ENCODE measurements at places on chromosomes 5 and 9.

DNA sequence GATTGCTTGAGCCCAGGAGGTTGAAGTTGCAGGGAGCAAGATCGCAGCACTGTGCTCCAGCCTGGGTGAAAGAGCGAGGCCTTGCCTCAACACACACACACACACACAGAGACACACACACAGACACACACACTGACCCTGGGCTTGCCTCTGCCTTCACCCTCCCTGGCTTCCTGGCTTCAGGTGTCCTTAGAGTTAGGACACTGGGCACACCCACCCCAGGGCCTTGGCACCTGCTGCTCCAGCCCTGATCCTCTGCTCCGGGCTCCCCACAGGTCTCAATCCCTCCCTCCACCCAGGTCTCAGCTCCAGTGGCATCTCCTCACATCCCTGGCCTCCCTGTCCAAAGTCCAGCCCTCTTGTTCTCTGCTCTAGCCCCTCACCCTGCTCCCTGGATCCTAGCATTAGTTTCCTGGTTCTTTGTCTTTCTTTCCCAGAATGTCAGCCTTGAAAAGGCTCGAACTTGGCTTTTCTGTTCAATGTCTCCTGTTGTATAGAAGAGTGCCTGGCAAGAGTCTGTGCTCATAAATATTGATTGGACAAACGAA lies 212.9 kb downstream of the C9orf50 start:
- DNase-seq: no peak

DNA sequence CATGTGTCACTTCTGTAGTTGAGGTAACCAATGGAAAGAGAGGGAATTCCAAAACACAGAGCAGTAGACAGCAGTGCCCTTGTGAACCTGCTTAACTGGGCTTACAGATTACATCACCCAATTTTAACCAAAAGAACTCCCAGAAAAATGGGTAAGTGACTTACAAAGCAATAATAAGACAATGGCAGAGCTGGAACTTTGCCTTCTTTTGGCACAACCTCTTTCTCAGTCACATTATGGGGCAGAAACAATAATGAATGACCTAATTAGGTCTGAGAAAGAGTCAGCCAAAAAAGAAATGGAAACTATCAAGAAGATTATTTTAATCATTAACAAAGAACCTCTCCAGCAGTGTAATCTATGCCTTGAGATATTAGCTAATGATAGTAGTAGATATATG lies 146.5 kb downstream of the SPATA31D1 start:
- DNase-seq: no peak

DNA sequence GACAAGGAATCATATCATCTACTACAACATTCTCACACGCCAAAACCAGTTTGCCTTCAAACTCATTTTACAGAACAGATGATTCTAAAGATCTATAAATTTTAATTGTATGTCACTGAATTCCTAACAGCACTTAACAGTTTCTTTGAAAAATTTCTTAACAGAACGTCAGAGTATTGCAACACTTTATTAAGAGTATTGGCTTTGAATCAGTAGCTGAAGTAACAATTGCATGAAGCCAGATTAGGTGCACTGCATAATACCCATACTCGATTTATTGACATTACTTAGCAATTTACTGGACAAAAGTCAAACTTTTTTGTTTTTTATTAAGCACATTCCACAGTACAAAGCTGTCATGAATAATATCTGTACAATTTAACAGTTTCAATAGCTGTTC lies 75.8 kb downstream of the SMIM23 start:
- DNase-seq: no peak

GRCh38 chr5:177995691-177996595 lies at the start of gene PROP1:
PROP1 (minus strand) TSS chr5:177996242; CDS start chr5:177995933, 309 bp downstream.
- DNase-seq: no peak

GRCh38 chr9:110583237-110583636 lies 3.7 kb upstream of the SVEP1 start:
- no peak for DNase-seq

DNA sequence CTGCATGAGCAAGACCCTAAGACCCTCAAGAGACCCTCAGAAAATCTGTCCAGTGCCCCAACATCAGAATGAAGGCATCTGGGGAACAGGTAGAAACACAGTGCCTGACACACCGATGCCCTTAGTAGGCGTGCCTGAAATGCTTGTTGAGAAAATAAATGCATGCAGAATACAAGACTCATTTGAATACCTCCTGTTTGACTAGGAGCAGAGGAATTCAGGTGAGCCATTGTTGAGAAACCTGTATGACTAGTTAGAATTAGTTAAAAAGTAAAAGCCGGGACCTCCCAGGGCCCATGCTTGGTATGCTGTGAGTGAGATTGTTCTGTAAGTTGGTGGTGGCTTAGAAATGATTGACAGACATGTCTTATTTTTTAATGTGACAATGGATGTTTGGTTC lies 55.0 kb downstream of the WWC1 start:
- DNase-seq: no peak

DNA sequence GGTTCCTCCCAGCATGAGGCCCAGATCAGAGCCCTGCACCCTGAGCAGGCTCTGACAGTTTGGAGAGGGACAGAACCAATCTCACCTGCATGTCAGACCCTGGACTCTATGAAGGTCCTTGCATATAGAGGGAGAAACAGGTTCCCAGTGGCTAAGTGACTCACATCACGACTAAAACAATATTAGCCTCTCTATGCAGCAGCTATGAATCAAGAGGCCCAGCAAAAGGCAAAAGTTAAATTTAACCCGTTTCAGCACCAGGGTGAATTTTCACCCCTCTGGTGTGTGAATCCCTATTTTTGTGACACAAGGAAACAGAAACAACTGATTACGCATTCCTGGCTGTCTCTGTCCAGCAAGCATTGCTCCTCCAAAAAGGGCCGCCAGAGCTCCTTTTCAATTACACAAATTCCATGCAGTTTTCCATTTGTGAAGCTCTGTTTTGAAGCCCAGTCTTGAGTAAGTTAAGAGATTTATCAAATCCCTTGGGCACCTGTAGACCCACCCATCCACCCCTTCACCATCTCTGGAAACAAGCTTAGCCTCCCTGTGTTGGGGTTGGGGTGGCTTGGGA lies 136.6 kb downstream of the GABBR2 start:
- no peak for DNase-seq

DNA sequence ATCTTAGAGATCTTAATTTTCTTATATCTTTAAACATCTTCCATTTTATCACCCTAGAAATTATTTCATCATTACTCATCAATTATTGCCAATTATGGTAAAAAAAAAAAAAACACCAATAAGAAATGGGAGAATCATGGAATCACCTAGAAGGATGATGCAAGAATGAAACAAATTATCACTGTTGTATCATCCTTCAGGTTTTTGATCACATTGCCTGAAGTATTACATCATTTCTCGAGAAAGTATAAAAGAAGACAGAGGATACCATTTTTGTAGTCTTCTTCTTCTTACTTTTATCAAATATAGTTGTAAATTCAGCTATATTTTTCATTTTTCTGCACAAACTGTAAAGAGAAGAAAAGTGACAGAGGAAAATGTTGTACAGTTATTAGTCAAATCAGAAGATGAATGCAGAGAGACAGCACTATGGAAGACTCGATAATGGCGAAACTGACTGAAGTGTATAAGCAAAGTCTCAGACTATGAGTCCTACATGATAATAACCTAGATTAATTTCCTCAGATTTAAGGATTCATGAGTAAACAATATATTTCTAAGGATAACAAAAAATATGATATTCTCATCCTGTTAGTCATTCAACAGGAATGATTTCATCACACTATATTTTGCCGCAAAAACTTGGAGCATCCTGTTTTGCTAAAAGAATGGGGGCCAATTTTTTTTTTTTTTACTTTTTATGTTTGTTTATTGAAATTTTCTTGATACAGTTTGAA lies 5.9 kb upstream of the STC2 start:
- DNase-seq: no peak

GRCh38 chr9:94937214-94937903 lies 210.9 kb downstream of the AOPEP start:
- no peak for DNase-seq

DNA sequence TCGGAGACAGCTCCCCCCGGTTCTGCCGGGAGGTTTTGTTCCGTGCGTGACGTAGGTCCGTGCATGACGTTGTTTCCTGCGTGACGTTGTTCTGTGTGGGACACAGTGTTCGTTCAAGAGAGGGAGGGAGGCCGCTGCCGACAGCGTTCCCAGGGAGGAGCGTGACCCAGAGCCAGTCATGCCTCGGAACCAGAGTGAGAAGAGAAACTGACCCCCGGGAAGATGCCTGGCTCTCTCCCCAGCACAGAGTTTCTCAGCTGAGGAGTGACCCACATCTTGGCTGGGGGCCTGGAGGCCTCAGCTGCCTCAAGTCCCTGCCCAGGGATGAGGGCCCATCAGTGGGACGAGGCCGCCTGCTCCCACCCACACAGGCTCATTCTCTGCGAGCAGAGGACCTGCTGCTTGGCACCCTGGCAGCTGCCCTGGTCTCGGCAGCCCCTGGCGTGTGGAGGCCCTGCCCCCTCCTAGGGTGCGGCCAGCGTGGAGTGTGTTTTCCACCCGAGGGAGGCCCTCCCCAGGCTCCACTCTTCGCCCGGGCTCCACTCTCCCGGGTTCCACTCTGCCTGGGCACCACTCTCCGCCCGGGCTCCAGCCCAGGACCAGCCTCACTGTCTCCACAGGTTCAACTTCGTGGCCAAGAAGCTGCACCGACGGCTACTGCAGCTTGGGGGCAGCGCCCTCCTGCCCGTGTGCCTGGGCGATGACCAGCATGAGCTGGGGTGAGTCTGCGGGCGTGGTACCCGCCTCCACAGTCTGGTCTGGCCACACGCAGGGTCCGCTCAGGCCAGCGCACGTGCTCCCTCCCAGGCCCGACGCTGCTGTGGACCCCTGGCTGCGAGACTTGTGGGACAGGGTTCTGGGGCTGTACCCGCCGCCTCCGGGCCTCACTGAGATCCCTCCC lies 7.9 kb downstream of the NDOR1 start:
- DNase-seq: no peak

DNA sequence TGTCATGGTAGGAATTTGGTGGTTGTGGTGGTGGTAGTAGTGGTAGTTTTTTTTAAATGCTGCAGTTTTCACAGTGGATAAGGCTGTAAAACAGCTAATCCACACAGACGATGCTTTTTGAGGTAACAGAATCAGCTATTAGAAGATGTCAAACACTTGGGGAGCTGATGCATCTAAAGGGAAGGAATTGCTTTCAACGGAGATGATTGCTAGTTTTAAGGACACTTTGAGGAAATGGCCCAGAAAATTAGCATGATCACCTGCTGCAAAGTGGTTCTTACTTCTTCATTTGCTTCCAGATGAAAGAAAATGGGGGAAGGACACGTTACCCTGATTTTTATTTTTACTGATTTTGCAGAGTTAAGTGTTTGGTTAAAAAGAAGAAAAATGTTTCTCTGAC lies 178.2 kb upstream of the ATP10B start:
- no peak for DNase-seq

- DNase-seq: no peak
Measured at GRCh38 chr5:14396066-14396465, 185.5 kb upstream of the OTULINL start.

DNA sequence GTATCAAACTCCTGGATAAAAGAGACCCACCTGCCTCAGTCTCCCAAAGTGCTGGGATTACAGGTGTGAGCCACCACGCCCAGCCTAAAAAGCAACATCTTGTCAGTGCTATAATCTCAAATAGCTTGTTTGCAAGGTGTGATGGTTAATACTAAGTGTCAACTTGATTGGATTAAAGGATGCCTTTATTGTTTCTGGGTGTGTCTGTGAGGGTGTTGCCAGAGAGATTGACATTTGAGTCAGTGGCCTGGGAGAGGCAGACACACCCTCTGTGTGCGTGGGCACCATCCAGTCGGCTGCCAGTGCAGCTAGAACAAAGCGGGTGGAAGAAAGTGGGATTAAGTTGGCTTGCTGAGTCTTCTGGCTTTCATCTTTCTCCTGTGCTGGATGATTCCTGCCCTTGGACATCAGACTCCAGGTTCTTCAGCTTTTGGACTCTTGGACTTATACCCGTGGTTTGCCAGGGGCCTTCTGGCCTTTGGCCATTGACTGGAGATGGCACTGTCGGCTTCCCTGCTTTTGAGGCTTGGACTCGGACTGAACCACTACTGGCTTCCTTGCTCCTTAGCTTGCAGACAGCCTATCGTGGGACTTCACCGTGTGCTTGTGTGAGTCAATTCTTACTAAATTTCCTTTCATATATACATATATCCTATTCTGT lies 28.1 kb downstream of the TARS1 start:
- DNase-seq: no peak

- no peak for DNase-seq
Measured at GRCh38 chr5:160674901-160675300, 177.1 kb downstream of the ATP10B start.

DNA sequence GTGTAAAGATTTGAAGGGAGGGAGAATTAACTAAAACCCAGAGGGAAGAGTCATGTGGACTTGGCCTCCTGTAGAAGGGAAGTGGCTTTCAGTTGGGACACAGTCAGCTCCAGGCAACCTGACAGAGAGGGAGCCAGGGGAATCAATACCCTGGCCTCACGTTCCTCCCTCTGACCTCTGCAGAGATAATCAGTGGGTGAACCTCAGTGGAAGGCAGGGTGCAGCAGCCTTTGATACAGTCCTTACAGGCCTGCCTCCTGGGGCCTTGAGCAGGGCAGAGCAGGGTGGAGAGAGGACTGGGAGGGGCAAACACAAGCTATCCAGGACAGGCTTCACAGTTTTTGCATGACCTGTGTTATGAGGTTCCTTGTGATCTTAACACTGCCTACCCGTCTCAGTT lies 61.9 kb upstream of the GPBP1 start:
- no peak for DNase-seq

DNA sequence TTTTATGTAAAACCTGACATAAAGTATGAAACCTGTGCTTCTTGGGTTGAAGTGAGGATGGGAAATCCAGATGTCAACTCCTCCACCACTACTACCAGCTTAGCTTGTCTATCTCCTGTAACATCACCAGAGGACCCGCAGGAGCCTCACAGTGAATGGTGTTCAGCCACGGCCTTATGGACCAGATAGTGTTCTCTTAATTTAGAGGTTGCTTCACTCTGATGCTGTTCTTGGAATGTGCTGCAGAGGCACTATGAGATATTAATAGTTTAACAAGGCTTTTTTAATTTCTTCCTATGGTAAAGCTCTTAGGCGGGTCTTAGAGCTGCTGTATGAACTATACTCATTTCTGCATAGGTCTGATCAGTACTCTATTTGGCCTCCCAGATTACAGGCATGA lies 27.9 kb downstream of the NFX1 start:
- no peak for DNase-seq

DNA sequence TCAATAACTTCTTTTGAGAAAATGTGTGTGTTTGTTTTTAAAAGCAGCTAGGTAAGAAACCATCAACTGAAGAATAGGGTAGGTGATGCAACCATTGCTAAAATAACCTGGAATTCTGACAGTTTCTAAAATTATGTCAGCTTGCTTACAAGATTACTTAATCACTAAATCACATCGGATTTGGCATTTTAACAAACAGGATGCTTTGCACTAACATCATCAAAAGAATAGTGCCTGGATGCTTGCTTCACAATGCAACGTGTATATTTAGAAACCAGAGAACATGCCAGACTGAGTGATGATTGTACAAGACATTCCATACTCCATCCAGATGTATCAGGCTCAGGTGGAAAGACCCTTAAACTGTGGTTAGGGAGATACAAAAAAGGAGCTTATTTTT lies 43.9 kb downstream of the PAM start:
- no peak for DNase-seq

- DNase-seq: no peak
Measured at GRCh38 chr5:91026466-91026865, 356.7 kb downstream of the ARRDC3 start.
